ENCODE measurements at places on chromosomes 16 and 17. TPM values are rescaled to one million over a fixed set of nuclear protein-coding genes. Genes with fewer than 3 reads are reported as not detected.

- no peak for DNase-seq
These were observed 504.3 kb downstream of the MAF start for GRCh38 chr16:79096246-79096645.

The RARA gene
- 34.4 TPM for total RNA-seq

DNA sequence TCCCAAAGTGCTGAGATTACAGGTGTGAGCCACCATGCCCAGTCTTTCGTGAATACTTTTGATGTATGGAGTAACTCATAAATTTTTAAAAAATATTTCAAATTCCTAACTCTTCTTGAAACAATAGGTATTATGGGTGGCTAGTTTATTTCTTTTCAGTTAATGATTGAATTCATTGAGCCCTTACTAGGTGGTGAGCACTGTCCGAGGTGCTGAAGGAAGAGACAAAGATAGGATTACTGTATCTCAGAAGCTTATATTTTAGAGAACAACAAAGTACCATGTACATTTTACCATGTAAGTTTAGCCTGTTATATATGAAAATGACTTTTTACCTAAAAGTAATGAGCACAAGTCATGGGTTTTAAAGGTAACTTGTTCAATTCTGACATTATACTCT is 418.3 kb downstream of the NPIPA7 start:
- no peak for DNase-seq

The GPT2 gene
- total RNA-seq, result 20.7 TPM

The PMM2 gene
- 61.5 TPM for total RNA-seq

The SOST gene
- total RNA-seq, result not detected

Data from HT1080 (cell line).